Fibroblast of the aortic adventitia (primary cell): ENCODE measurements at places on chromosomes 6 and 20. TPM values are rescaled to one million over a fixed set of nuclear protein-coding genes. Genes with fewer than 3 reads are reported as not detected.

SLC26A8 gene
- 0.18 TPM in 1 of 2 replicates, not detected in the other for total RNA-seq

PTGIS gene
- total RNA-seq: 279 and 1,011 TPM in 2 replicates

LIN28B gene
- not detected in 2 replicates for total RNA-seq

CRISP3 gene
- total RNA-seq: not detected in 2 replicates

FRK gene
- 2.0 TPM in 2 replicates for total RNA-seq

EEF1A2 gene
- 0.18 TPM in 1 of 2 replicates, not detected in the other for total RNA-seq
